ENCODE measurements at places on chromosomes 5 and 9.
A peak's percentile ranks its signal among the peaks of the same experiment; 100 is the strongest.

DNA sequence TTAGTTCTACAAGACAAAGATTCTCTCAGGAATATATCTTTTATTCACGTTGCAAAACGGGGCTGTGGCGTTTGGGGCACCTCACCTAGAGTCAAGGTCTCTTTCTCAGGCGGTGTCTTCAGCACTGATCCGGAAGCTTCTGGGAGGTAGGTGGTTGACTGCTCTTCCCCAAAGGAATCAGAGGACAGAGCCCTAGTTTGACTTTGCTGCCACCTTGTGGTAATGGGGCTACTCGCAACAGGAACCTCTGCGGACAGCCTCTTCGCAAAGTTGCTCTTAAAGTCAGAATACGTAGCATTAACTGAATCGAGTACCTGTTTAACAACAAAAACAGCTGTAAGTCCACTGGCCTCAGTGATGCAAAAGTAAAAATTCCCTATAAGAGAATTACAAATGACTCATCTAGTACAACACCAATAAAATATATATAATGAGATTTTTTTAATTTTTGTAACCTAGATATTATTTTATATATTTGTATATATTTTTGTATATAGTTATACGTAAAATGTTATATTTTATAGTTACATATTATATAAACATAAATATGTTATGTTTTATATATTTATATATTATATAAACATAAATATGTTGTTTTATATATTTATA is 13.3 kb upstream of the GPX8 start:
- DNase-seq = peak; percentile 85

DNA sequence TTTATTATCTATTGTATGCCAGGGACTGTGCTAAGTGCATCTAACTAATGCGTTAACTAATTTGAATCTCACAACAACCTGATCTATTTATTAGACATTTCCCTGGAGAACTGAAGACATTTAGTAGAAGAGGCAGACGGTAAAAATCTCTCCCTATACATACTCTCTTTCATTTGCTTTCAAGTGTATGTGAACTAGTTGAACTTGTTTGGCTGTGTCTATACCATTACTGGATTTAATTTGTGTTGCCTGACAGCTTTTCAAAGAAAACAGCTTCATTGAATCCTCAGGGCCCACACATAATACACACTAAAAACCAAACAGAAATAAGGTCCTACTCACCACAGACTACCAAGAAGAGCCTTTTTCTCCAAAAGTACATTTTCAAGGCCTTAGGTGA is 133.6 kb upstream of the NR3C1 start:
- no peak for DNase-seq

- no peak for DNase-seq
Measured at GRCh38 chr9:110900917-110901316, 137.4 kb downstream of the LPAR1 start.

- no peak for DNase-seq
Measured at GRCh38 chr5:1209896-1210776, 8.7 kb downstream of the SLC6A19 start.

- DNase-seq = no peak
Measured at GRCh38 chr9:130023144-130023787, 19.7 kb downstream of the FNBP1 start.

- DNase-seq = no peak
Measured at GRCh38 chr5:119289438-119290044, 66.3 kb upstream of the TNFAIP8 start.

DNA sequence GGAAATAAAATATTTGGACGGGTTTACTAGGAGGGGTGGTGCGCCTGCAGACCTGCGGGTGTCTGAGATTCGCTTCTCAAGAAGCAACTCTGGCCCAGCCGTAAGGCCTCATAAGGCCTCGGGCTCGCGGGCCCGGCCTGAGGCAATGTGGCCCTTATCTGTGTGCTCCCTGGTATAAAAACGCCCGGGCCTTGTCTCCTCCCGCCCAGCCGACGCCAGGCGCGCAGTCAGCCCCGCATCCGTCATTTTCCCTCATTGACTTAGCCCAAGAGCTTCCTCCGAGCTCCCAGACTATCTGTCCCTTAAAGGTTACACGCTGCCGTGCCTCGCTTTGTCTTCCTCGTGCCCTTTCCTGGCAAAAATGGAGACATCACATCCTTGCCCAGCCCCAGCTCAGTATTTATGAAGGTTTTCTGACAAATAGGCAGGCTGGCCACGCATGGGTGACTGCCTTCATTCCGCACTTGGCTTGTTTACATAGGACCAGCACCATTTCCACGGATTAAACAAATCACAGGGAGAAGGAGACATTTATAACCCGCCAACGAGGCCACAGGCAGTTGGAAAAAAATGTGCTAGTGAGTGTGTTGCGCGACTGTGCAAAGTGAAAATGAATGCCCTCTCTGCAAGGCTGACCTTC is 74.5 kb upstream of the TBCA start:
- no peak for DNase-seq

- DNase-seq = no peak
Measured at GRCh38 chr5:33523208-33523771, 82.5 kb downstream of the TARS1 start.

DNA sequence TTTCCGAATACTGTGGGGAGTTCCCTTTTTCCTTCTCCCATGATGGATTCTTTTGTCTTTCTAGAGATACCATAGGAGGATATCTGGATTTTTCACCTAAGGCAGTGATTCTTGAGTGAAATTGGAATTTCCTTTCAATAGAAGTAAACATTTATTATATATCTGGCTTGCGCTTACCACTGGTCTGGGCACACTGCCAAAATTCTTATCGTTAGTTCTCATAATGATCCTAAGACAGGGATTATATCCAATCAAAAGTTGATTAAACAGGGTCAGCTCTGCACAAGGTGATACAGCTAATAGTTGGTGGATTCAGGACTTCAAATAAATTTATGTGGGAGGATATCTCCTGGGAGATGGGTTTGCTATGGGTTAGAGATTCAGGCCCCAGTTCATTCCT is 9.6 kb downstream of the TLE4 start:
- no peak for DNase-seq

DNA sequence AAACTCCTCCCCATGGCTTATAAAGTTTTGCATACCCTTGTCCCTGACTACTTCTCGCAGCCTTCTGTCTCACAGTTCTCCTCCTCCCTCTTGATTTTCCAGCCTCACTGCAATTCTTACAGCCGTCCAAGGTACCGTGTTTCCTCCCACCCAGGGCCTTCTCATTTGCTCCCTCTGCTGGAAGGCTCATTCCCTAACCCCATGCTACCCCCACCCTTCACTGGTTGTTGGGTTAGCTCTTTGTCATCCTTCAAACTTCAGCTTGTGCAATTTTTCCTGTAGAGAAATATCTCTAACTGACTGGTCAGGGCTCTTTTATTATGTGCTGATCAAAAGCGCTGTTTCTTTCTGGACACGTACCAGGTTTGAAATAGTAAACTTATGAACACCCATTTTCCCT is 329.2 kb downstream of the EBF1 start:
- DNase-seq = no peak

- no peak for DNase-seq
Measured at GRCh38 chr9:115691693-115692092, 461.9 kb upstream of the PAPPA start.

- DNase-seq = no peak
Measured at GRCh38 chr9:34408173-34408572, 31.5 kb upstream of the MYORG start.

DNA sequence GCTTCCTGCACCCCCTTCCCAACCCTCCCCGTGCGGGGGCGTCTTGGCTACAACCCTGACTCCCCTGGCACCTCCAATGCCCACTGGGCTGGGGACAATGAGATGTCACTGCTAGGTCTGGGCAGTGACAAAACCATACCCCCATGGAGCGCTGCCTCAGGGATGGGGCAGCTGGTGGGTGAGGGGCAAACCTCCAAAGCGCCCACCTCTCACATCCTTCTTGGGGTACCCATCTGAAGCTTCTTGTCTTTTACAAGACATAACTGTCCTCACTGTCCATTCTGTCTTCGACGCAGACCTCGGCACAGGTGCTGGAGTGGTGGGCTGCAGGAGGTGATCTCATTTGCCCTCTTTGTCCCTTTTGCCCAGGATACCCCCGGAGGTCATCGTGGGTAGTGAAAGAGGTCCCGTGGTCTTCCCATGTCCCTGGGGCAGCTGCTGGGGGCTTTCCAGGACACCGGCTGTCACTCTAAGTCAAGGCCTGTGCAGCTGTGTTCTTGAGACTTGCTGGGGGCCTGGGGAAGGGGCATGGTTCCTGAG is 27.8 kb upstream of the CSF1R start:
- peak; percentile 43 for DNase-seq

GRCh38 chr9:124300312-124300711 is 42.6 kb downstream of the NEK6 start:
- no peak for DNase-seq

GRCh38 chr5:9437741-9438240 is 108.1 kb downstream of the SEMA5A start:
- DNase-seq = no peak

DNA sequence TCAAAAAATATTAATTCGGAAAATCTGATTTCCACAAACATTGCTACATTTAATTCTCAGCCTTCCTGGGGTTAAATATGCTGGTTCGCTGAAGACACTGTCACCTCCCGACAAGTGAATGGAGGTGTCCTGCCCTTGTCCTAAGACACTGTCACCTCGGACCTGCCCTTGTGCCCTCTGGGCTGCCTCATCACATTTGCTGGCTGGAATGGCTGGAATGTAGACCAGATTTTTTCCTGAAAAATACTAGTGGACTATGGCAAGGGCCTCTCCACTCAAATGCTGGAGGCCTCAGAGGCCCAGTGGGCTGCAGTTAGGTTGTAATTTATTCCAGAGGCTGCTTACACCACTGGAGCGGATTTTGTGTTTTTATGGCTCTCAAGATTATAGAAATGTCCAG is 28.2 kb downstream of the CACNA1B start:
- DNase-seq = peak; percentile 8

GRCh38 chr5:6183391-6184390 is 194.7 kb downstream of the MED10 start:
- no peak for DNase-seq

DNA sequence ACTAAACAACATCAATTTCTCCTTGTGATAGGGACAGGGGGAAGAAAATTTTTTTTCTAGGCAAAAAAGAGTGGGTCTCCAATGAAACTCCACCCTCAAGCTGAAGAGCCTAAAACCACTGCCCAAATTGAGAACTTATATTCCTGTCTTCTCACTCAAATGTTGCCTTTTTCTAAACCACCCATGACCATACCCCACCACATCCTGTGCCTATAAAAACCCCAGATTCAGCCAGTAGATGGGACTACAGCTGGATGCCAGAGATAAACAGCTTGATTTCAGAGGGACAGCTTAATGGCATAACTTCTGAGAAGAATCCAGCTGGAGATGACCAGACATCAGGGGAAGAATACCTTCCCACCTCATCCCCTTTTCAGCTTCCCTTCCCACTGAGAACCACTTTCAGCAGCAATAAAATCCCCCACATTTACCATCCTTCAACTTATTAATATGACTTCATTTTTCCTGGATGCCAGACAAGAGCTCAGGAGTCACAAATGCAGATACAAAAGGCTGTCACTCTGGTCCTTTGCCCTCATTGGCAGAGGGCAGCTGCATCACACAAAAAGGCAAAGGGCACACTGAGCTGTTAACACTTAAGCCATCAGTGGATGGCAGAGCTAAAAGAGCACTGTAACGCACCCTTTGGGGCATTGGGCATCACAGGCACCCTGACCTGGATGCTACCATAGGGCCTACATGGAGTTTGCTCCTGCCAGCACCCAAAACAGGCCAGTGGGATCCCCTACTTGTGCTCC is 972.5 kb upstream of the CTNND2 start:
- no peak for DNase-seq

Data from activated CD8-positive, alpha-beta memory T cell treated with anti-CD3 and anti-CD28 coated beads, Interleukin-2, amount 50 U/mL, for 48 hours (primary cell).